ENCODE measurements at places on chromosomes 4 and X. TPM values are rescaled to one million over a fixed set of nuclear protein-coding genes. Genes with fewer than 3 reads are reported as not detected.

BCORL1 gene
- 1.2 TPM for polyA plus RNA-seq

JAKMIP1 gene
- polyA plus RNA-seq = not detected

- DNase-seq = no peak
Measured at GRCh38 chr4:153788413-153789276, at the start of gene SFRP2. SFRP2 (minus strand) TSS chr4:153789083; CDS start chr4:153788835, 248 bp downstream.

PCDH19 gene
- not detected for polyA plus RNA-seq

APBB2 gene
- 11.3 TPM for polyA plus RNA-seq

MAP7D2 gene
- polyA plus RNA-seq = 2.1 TPM

- DNase-seq = no peak
Measured at GRCh38 chr4:175841366-175841765, 29.3 kb upstream of the GPM6A start.

DNA sequence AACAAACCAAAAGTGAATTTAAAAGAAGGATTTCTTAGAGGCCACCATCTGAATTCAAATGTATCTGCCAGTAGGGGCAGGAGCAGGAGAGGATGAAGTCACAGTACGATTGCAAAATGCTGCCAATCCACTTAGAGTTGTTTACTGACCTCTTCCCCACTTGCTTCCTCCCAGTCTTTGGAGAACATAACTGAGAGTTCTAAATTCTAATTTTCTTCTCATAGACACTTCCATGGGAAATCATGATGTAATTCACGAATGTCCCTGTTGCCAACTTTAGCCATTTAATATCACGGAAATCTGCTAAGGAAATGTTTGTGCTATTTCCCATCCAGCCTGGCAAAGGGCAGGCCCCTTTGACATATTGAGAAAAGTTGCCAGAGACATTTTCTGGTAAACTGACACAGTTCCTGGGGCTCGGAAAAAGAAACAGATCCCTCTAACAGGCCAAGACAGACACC lies 33.6 kb upstream of the NOCT start:
- DNase-seq = no peak

ADH7 gene
- polyA plus RNA-seq = not detected

DNA sequence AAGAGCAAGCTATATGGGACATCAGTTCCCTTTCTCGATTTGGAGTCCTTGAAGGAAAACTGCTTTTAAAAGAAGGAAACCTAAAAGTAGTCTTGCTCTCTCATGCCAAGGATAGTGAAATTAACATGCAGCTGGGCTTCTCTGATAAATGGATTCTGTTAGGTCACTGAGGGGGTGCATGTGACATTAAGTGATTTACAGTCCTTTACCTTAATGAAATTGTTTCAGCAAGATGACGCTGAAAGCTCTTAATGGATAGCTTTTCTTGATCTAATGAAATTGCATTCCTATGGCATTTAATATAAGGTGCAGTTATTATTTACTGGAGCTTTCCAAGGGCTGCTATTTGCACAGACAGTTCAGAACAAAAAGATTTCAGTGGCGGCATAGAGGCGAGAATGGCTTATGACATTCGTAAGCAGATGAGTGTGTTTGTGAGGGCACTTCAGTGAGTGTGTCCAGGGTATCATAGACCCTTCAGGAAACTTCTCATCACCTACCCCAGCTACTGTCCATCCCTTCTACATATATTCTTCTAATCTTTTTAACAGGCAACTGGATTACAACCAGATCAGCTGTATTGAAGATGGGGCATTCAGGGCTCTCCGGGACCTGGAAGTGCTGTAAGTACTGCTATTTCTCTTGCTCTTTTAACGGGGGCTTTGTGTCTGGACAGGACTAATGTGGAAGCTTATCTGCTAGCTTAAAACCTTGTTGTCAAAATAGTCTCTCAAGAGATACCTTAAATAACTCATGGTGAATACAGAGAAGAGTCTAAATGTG lies 219.9 kb upstream of the PACRGL start:
- DNase-seq = no peak

SLITRK4 gene
- polyA plus RNA-seq = not detected

CYBB gene
- not detected for polyA plus RNA-seq

GRCh38 chr4:78024085-78024484 lies 33.0 kb upstream of the FRAS1 start:
- no peak for DNase-seq

DNA sequence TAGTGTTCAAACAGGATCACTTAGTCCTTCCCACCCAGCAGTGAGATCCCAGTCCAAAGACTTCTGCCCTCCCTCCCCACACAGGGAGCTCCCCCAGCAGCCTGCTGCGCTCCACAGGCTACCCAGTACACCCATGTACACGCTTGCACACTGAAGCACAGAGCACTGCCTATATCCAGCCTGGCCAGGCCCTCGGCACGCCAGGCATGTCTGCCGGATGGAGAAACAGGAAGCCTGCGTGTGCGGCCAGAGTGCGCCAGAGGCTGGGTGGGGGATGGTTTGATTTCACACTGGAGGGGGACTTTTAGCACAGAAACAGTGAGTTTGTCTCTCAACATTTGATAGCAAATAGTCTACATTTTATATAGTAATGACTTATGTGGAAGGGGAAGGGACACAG lies 833.5 kb upstream of the IGFBP7 start:
- no peak for DNase-seq

NUDT6 gene
- 7.2 TPM for polyA plus RNA-seq

DNA sequence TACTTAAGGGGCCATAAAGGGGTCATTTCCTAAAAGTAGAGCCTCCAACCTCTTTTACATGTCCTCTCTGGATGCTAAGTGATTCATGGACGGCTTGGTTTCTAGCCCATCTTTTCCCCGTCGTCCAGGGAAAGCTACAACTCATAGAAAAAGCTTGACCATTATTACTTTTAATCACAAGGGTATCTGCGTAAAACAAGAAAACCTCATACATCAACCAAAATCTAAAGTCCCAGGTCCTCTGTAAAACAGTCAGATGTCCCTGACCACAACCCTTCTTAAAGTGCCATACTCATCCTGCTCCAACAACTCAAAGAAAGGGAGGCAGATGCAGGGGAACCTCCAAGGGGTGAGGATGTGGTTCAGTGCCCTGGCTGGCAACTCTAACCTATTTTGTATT lies 29.6 kb downstream of the ADGRA3 start:
- no peak for DNase-seq

GRCh38 chr4:165388756-165389155 lies 9.9 kb downstream of the CPE start:
- DNase-seq = no peak

DNA sequence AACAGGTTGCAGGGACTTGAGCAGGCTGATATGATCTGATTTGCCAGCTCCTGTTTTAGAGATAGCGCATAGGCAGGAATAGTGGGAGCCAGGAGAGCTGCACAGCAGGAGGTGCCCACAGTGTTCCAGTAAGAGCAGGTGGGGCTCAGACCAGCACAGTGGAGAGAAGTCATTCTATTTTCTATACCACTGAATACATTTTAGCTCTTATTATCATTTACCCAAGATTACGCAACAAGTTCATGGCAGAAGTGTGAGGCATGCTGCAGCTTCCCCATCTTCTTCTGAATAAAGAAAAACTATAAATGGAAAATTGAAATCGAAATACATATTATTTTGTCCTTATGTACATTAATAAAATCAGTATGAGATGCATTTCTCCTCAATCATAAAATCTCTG lies 114.7 kb upstream of the EDNRA start:
- DNase-seq = no peak

DNA sequence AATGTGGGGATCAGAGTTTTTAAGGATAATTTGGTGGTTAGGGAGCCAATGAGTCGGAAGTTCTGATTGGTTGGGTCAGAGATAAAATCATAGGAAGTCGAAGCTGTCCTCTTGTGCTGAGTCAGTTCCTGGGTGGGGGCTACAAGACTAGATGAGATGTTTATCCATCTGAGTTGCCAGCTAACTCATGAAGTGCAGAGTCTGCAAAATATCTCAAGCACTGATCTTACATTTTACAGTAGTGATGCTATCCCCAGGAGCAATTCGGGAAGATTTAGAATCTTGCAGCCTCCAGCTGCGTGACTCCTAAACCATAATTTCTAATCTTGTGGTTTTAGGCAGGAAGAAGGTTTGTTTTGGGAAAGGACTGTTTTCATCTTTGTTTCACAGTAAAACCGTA lies 565.8 kb upstream of the SPANXN1 start:
- no peak for DNase-seq

DNA sequence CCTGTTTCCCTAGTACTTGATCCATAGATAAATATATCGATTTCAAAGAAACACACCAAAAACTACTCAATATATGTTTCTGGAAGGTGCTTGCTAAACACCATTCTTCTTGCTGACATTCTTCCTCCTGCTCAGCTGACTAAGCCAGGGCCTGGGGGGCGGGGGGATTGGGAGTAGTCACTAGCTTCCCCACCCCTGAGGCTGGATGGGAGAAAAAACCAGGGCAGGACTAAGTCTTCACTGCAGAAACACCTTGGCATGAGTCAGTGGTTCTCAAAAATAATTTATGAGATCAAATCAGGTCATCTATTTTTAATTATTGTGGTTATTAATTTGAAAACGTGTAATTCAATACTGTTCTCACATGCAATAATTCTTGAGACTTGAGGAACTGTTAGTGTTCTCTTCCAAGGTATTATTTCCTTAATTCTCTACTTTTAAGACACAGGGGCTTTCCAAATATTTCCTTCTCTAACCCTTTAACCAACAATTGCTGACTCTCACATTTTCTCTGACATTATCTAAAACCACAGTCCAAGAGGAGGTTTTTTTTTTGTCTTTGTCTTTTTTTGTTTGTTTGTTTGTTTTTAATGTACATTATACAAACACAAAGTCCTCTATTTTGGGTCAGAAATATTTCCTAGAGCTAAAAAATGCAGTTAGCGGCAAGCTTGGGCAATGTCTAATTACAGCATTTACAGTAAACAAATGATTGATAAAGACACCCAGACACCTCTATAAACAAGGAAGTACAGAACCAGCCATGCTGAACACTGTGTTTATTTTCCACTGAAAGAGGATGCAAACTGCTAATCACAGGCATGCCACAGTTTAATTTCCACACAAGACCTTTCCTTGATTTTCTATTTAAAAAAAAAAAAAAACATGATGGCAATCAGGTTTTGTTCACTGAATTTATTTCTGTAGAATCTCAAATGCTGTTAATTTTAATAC lies 120.3 kb upstream of the USP9X start:
- peak; percentile 35 for DNase-seq

DNA sequence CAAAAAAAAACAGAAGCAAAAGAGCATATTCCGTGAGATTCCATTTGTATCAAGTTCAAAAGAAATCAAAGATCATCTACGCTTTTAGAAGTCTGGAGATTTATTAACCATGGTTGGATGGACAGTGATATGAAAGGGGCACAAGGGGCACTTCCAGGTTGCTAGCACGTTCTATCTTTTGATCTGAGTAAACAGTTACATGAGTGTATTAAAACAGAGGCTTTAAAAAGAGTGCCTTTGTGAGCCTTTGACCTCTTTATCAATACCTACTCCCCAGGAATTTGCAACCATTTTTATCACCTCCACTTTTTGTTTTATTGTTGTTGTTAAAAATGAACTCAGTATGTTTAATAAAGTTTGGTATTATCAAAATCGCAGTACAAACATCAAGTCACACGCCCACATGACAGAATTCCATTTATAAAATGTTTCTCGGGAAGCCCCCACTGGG lies 72.4 kb upstream of the UCP1 start:
- DNase-seq = no peak

- no peak for DNase-seq
Measured at GRCh38 chr4:176186671-176187395, 8.6 kb downstream of the SPATA4 start.

GRCh38 chr4:150385606-150386005 lies 196.3 kb upstream of the MAB21L2 start:
- peak; percentile 22 for DNase-seq

DNA sequence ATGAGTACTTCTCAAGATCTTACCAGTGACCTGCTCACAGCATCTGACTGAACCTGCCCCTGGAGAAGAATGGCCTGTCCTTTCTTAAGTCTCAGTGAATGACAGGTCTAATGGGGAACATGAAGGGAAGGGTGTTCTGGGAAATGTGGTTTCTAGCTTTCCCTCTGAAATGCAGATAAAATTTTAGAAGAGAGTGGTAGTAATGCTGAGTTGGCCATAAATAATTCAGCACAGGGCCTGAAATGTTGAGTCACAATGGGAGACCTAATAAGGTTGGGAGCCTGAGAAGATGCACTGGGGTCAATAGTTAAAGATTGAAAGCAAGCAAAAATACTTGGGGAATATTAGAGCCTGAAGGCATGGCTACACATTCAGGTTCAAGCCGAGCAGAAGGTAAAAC lies 214.9 kb upstream of the ARHGAP24 start:
- no peak for DNase-seq

Data from foreskin keratinocyte (primary cell).